Stomach (tissue), 19 donors: ENCODE measurements at places on chromosomes 2 and 18.

- DNase-seq: no peak
Measured at GRCh38 chr2:3563521-3563976, 5.4 kb upstream of the RNASEH1 start.

DNA sequence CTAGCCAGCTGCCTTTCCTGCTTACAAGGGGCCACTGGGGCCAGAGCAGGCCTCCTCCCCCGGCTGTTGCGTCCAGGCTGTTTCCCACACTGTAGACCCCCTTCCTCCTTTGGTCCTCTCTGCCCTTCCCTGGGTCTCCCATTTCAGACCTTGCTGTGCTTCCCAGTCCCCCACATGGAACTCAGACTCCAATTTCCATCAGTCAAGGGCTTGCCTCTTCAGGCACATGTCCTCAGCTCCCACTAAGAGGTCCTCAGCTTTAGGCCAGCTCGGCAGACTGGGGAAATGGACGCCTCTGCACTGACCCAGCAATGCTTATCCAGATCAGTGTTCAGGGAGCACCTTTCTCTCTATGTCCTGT lies 98.0 kb upstream of the BZW1 start:
- DNase-seq: no peak

- no peak for DNase-seq
Measured at GRCh38 chr2:166436189-166436588, 57.9 kb downstream of the SCN7A start.

DNA sequence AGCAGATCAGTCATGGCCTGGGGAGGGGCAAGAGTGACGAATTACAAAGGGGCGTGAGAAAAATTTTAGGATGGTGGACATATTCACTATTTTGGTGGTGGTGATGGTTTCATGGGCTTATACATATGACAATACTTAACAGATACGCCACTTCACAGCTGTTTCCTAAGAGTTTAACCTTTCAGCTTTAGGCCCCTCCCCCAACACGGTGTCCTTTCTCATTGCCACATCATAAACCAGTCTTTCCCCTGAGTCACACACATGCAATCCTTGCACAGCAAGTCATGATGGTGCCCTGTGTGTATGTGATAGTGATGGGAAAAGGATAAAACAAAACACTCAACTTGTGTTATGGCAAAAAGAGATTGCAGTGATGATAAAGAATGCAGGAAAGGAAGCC lies 47.6 kb upstream of the IL1R1 start:
- no peak for DNase-seq

DNA sequence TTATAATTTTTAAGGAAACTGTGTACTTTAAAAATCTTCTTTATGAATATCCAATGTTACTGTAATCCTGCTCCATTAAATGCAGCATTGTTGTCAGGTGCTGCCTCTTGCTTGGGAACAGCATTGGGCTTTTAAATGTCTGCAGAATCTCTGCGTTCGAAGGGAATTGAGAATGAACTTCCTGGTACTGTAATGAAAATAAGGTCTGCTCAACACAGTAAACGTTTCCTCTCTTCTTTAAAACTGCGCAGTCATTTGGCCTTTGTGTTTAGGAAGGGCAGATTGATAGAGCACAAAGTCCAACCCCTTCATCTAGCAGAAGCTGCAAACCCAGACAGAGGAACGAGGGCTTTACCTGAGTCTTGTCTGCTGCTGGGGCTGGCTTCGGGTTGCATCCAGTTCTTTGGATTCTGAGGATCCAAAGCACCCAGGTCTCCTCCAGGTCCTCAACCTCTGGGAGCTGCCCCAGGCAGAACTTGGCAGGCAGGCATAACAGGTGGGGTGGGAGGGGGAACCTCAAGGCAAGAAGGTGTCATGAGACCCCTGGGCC lies 104.5 kb downstream of the UGGT1 start:
- peak; percentile 48 for DNase-seq

- DNase-seq: no peak
Measured at GRCh38 chr18:448116-448790, 52.2 kb downstream of the COLEC12 start.

- no peak for DNase-seq
Measured at GRCh38 chr2:196985511-196986183, 59.1 kb upstream of the PGAP1 start.

DNA sequence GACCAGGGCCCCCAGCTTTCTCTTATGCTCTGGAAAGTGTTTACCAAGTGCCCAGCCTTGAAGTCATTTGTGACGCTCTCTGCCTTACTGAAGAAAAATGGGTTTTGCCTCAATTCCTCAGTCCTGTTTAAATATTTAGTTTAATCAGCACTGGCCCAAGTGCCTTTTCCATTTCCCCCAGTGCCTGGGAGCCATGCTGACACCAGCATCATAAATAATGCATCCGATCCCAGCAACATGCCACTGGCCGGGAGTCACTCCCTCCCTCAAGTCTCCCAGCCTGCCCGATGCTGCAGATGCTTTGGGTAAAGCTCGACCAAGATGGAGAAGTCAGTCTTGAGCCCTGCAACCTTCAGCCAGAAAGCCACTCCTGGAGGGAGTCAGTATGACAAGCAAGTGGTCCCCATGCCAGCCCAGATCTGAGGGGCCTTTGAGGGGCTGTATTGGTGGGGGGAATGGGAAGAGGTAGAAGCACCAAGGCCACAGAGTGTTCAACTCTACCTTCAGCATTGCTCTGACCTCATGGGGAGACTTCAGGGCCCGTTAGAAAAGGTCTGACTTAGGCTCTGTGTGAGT lies 12.0 kb upstream of the MTA3 start:
- peak; percentile 24 for DNase-seq

DNA sequence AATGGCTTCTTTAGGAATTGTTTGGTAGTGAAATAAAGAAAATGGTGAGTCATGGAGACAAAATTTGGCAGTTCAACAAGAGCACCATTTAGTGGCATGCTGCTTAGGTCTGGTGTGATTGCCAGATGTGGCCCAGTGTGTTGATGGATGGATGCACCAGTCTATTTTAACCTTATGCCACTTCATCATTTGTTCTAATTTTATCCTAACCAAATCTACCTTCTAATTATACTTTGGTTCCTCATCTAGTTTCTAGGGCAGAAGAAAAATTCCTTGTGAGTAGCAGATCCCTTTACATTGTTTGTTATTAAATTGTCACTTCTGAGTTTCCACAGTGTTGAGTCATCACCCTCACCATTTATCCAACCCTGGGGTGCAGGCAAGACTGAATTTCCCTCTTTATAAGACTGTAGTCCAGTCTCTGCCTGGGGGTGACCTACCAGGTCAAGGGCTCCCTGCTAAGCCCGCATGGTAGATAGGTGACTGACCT lies 32.5 kb downstream of the NABP1 start:
- DNase-seq: no peak

DNA sequence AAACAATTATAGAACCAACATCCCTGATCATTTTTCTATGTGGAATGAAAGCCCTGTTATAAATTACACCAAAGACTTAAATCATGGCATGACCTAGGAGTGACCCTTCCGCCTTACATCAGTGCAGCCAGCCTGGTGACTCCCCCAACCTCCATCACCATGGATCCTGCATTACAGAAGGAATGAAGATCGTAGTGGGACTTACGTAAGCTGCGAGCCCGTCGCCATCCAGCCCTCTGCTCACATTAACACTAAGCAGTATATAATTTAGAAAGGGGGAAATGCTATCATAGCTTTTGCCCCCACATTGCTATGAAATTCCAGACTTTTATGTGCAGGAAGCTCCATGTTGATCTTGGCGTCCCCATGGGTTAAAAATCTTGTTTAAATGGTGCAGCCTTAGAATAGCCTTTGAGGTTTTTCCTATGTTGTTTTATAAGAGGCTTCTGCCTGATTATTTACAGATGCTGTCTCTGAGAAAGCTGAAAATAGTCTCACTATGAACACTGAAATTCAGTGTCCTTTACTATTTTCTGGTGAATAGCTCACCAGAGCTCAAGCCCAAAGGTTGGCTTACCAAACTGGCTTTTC lies 76.3 kb downstream of the COLEC12 start:
- no peak for DNase-seq

DNA sequence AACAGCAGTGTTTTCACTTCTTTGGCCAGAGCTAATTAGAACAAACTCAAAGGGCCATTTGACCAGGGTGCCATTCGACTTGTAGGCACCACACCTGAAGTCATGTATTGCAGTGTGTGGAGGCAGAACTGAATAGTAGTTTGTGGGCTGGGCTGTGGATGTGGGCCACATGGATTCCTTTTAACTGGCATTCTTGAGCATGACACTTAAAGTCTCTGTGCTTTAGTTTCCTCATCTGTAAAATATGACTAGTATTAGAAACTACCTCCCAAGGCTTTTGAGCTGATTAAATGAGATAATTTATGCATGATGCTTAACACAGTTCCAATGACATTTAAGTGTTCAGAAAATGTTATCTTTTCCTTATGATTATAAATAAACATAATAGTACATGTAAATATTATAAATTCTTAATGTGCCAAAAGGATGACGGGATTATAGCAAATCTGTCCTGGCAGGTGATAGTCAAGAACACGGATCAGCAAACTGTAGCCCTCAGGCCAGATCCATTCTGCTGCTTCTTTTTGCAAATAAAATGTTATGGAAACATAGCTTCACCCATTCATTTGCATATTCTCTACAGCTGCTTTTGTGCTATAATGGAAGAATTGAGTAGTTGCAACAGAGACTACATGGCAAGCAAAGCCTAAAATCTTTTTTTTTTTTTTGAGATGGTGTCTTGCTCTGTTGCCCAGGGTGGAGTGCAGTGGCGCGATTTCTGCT lies 36.3 kb upstream of the CCDC68 start:
- DNase-seq: no peak

GRCh38 chr2:94923196-94923595 lies 52.0 kb downstream of the TEKT4 start:
- no peak for DNase-seq

DNA sequence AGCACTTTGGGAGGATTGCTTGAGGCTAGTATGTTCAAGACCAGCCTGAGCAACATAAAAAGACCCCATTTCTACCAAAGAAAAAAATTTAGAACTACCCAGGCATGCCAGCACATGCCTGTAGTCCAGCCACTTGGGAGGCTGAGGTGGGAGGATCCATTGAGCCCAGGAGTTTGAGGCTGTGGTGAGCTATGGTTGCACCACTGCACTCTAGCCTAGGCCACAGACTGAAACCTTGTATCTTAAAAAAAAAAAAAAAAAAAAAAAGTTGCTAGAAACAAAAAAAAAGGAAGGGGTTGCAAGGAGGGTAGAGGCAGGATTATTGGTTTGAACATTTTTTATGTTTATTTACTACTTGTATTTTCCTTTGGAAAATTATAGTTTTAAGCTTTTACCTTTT lies 4.8 kb downstream of the SEC11C start:
- DNase-seq: no peak

DNA sequence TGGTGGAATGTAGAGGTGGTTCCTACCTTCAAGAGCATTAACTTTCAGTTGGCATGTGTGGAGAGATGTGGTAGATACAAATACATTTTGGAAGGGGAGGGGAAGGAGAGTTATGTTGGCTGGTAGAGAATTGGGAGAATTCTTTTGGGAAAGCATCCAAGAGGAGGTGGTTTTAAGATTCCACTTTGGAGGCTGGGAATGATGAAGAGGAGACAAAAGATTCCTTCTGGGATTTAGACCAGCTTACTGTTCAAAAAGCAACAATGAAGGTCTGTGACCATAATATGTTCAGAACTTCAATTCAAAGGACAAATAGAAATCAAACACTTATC lies 120.8 kb upstream of the FOSL2 start:
- no peak for DNase-seq

- DNase-seq: no peak
Measured at GRCh38 chr2:64420677-64421076, 33.3 kb upstream of the LGALSL start.

GRCh38 chr18:37252854-37253393 lies 312.7 kb downstream of the CELF4 start:
- DNase-seq: peak; percentile 47

- DNase-seq: no peak
Measured at GRCh38 chr2:32918774-32919173, 28.0 kb upstream of the LTBP1 start.

GRCh38 chr2:238874330-238875050 lies 26.6 kb downstream of the TWIST2 start:
- DNase-seq: no peak

GRCh38 chr2:128495996-128496547 lies 177.4 kb upstream of the HS6ST1 start:
- DNase-seq: peak; percentile 9

DNA sequence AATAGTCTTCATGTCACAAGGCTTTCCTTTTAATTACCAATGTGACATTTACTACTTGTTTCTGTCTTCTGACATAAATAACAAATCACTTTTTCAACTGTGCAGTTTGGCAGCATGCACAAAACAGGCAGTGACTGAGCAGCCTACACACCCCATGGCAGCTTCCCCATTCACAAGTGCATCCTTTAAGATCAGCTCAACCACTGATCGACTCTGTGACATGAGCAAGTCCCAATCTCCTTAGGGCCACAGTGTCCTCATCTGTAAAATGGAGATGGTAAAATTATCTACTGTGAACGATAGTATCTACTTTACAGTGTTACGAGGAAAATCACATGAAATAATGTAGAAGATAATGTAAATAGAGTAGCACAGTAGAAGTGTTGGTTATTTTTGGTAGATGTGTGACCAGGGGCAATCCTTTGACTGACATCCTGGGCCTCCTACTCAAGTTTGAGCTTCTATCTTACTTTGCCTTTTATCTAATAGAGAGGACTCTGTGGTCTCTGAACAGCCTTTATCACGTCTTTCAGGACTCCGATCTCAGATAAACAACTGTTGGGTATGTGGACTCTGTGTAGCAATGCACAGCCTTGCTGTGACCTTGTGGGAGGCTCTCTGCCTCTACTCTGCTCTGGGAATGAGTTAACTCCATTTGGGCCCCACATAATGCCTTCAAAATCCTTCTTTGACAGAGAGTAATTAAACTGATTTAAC lies 120.6 kb downstream of the PIGN start:
- DNase-seq: no peak

DNA sequence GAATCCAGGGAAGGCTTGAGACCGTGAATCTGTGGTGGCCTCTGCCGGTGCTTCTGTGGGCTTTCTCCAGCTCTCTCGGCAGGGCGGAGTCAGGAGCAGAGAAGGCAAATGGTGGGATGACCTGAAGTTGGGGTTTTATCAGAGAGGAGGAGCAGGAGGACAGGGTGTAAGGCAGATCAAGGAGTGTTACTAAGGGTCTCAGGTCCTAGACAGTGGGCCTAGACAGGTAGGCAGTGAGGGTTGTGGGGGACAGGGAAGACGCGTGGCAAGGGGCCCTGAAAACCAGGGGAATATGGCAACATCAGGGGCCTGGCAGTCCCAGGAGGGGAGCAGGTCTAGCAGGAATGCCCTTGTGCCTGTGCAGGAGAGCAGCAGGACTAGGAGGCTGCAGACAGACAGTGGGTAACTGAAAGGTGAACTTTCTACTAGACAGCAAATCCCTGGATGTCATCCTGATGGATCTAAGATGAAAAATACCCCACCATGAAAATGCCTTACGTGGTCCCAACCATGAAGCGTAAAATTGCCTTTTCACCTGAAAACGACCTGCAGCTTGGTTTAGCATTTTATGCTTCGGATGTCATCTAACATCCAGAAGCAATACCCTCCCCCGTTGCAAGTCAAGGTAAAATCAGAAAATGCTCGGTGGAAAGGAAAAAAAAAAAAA lies 42.1 kb downstream of the SRSF7 start:
- DNase-seq: no peak

GRCh38 chr18:44497757-44498490 lies 182.8 kb upstream of the SETBP1 start:
- DNase-seq: peak; percentile 37
